Upper lobe of left lung (tissue), 6 donors: ENCODE measurements at places on chromosomes 7 and 10. TPM values are rescaled to one million over a fixed set of nuclear protein-coding genes. Genes with fewer than 3 reads are reported as not detected.

LIPJ gene
- total RNA-seq, result not detected

PILRA gene
- total RNA-seq, result 22.0 TPM

BTBD16 gene
- 0.20 TPM for total RNA-seq

GRCh38 chr10:42961796-42962109 is 115.1 kb upstream of the RET start:
- no peak for DNase-seq

- DNase-seq, result no peak
Observed at GRCh38 chr7:140364819-140365218, 33.5 kb downstream of the SLC37A3 start.

- no peak for DNase-seq
Observed at GRCh38 chr10:6228647-6229046, 25.9 kb downstream of the PFKFB3 start.

GRCh38 chr7:26696978-26697377 is 167.4 kb downstream of the SKAP2 start:
- DNase-seq, result no peak

DNA sequence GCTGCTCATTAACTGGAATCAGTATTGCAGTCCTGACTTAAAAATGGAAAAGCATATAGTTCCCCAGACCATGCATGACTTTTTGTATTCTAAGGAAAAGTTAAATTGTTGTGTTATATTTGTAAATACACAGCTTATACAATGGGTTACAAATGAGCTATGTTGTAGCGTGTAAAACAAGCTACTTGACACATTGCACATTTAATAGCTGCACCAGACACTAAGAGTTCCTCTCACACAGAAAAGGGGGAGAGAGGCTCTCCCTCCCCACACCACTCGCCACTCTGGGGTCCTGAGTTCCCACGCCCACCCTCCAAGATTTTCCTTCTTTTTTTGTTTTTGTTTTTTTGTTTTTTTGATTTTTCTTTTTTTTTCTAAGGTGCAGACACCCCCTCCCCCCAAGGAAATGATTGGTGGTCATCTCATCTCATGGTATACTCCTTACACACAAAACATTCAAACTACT is 6.3 kb downstream of the KLF6 start:
- DNase-seq, result no peak

- no peak for DNase-seq
Observed at GRCh38 chr10:635088-635861, 54.2 kb downstream of the DIP2C start.

GRCh38 chr10:84344526-84344925 is 16.1 kb downstream of the CCSER2 start:
- no peak for DNase-seq

- no peak for DNase-seq
Observed at GRCh38 chr7:154863766-154864522, 139.0 kb downstream of the PAXIP1 start.

- no peak for DNase-seq
Observed at GRCh38 chr10:28555358-28555757, 22.4 kb downstream of the WAC start.

DNA sequence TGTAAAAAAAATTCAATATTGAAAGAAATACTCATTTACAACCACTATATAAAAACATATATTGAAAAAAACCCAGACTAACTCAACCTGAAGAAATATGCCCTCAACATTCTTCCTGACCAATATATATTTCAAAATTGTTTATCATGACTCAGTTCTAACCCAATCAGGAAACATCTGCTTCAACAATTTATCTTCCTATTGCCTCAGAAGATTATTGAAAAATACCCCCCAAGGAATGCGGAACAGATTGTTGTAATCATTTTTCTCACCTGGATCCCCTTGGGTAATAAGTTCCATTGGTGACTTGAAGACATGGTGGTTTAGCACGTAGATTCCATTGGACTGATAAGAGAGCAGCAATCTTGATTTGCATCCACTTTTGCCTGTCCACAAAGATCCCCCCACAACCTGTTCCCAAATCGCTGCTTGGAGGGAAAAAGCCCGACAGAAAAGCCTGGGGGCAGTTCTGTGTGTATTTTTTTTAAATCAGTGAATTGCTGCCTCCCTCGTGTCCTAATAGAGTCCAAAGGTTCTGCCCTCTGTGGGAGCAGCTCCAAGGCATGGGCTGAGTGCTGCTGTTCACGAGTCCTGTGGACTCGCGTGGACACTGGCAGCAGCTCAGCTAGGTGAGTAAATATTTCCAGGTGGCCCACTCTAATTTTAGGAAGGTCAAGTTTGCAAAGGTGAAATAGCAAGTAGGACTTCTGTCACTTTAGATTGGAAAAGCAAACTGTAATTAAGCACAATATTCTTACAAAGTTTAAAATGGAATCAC is 5.9 kb upstream of the INHBA start:
- no peak for DNase-seq

- no peak for DNase-seq
Observed at GRCh38 chr10:6059506-6059905, 2.7 kb downstream of the IL2RA start.

DNA sequence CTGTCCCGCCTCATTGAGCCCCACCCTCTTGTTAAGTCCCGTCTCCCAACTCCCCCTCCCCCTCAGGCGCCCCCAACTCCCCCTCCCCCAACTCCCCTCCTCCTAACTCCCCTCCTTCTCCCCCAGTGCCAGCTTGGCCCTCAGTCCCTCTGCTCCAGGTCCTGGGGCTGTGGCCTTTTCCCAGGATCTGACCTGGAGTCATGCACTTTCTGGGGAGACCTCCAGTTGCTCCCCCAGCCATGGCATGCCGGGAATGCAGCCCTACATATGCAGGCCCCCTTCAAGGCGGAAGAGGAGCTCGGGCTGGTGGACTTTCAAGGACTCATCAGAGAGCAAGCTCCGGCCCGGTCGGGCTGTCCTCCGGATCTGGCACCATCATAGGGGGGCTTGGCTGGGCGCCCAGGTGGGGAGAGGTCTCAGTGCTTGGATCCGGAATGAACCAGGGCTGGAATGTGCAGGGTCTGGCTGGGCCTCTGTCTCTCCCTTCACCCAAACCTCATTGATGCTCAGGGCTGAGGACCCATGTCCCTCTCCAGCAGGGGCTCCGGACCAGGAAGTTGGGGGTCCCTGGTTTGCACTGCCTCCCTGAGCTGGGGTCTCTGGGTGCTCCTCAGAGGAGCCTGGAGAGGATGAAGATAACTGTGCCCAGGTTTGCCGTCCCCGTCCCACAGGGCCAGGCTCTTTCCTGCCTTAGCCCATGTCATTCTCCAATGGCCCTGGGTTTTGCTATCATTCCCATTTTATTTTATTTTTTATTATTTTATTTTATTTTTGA is 41.1 kb downstream of the TMEM270 start:
- DNase-seq, result no peak

- no peak for DNase-seq
Observed at GRCh38 chr10:13067431-13067830, 32.5 kb upstream of the OPTN start.

DNA sequence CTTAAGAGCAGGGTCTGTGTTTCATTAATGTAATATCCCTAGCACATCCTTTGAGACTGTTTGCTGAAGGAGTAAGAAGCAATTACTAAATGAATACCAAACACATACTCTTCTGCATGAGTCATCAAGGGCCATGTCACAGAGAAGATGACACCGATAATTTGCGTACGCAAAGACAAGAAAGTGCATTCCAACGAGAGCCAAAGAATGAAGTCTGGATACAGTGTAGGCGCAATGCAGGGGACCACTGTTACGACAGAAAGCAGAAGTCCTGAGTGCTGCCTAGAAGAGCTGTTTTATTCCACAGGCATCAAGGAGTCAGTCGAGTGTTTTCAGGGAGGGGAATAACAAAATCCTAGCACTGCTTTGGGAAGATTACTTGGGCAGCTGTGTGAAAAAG is 62.7 kb downstream of the VPS41 start:
- no peak for DNase-seq
